SK-N-DZ (cell line): ENCODE measurements at places on chromosomes 13 and 19.

- DNase-seq, result no peak
Observed at GRCh38 chr19:38918526-38918925, 6.5 kb upstream of the CCER2 start.

DNA sequence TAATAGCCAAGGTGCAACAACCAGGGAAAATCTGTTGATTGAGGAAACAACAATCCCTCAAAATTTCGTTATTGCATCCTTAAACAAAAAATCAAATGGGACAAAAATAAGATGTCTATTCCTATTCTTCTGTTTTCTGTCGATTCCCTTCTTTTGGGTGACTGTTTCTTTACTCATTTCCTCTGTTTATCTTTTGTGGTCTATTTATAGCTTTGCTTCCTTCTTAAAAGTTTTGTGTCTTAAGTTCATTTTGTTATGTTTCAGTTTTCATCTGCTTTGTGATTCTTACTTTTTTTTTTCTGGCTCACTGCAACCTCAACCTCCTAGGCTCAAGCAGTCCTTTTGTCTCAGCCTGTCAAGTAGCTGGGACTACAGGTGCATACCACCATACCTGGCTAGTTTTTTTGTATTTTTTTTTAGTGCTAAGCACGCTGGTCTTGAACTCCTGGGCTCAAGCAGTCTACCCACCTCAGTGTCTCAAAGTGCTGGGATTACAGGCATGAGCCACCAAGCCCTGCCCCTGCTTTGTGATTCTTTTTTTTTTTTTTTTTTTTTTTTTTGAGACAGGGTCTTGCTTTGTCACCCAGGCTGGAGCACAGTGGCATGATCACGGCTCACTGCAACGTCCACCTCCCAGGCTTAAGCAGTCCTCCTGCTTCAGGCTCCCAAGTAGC lies 10.4 kb downstream of the ZNF146 start:
- no peak for DNase-seq

- peak; percentile 77 for DNase-seq
Observed at GRCh38 chr13:21458813-21459701, at the start of gene ZDHHC20. Gene ZDHHC20, minus strand, starts transcription at chr13:21459303. Its CDS starts 132 bp downstream, at chr13:21459171.

GRCh38 chr19:6213266-6213595 lies 66.5 kb downstream of the MLLT1 start:
- DNase-seq, result no peak

GRCh38 chr19:15905026-15905425 lies 7.2 kb upstream of the CYP4F2 start:
- no peak for DNase-seq

DNA sequence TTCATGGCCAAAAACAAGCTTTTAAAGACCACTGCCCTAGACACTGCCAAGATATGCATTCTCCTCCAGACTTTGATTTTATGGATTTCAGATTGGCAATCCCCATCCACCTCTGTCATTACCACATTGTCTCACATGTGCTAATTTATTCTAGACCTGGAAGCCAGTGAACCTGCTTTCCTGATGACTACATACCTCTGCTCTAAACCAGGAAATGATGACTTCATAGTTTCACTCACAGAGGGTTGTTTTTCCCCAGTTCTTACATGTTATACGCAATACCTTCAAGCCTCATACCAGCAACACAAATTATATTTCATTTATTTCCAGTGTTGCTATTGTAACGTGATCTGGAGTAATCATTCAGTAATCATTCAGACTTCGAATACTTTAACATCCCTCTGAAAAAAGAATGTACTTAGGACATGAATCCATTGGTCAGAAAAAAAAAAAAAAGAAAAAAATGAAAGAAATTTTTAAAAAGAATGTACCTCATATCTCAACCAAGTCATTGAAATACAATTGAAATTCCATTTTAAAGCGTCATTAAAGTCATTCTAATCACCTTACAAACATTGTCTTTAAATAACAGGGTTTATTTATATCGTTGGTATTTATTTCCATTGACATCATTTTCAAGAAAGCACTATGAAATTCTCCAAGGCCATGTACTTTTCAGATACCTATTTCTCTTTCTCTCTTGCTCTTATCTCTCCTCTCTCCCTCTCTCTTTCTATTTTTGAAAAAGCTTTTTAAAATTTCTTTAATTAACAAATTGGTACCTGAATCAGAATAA lies 33.4 kb upstream of the KLF5 start:
- DNase-seq, result no peak

GRCh38 chr19:58261968-58262921 lies 16.5 kb upstream of the ZNF8 start:
- DNase-seq, result no peak

DNA sequence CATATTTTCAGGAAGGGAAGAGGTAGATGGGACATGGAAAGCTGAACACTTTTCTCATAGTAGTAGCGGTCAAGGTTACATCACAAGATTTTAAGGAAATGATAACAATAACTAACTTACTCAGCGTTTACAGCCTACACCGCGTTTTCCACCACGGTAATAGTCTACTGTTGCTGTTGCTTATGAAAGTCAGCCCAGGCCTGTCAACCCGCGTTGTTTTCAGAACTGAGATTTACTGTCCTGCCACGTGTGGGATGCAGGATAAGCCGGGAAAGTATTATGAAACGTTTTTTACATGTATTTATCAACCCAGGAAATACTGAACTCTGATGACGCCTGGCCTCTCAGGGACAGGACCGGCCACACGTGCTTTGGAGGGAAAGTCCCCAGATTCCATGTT lies 36.0 kb upstream of the LAMP1 start:
- no peak for DNase-seq
